ENCODE measurements at places on chromosomes 7 and 10. TPM values are rescaled to one million over a fixed set of nuclear protein-coding genes. Genes with fewer than 3 reads are reported as not detected.

GRCh38 chr10:95260397-95260881 lies 30.4 kb downstream of the PDLIM1 start:
- DNase-seq, result no peak

GRCh38 chr10:103535595-103535994 lies 42.1 kb downstream of the NEURL1 start:
- DNase-seq, result no peak

DNA sequence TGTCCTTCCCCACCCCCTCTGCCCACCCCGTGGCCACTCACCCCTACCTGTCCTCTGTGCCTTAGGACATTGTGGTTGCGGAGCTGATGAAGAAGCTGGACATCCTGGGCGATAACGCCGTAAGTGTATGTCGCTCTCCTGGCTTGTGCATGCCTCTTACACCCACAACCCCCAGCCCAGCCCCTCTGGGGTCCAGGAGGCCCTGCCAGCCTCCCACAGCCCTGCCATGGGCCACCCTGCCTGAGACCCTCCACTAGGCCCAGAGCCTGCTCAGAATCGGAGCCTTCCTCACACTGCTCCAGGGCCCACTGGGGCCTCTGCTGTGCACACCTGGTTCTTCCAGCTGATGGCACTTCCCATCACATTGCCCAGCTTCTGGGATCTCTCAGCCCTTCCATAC lies 36.8 kb upstream of the DPYSL4 start:
- DNase-seq, result no peak

DNA sequence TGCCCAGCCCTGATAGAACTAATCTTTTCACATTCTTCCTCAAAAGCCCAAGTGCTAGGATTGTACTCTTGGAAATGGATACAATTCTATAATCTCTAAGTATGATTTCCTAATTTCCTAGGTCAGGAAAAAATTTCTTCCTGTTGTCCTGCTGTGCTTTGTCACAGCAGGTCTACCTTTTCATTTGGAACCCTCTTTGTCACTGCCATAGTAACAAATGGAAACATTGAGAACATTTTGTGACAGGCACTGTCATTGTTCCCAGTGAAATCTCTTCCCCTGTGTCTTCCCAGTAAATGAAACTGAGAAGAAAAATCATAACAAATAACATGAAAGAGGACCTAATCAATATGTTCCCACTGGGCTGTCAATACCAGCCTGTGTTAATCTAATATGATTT lies 150.9 kb upstream of the KAT6B start:
- DNase-seq, result no peak

GRCh38 chr7:102089175-102090098 lies 197.2 kb upstream of the SH2B2 start:
- DNase-seq, result no peak

- no peak for DNase-seq
These were observed 9.3 kb downstream of the ITGA8 start for GRCh38 chr10:15710455-15710854.

GRCh38 chr7:12031638-12032037 lies 179.5 kb upstream of the TMEM106B start:
- no peak for DNase-seq

DNA sequence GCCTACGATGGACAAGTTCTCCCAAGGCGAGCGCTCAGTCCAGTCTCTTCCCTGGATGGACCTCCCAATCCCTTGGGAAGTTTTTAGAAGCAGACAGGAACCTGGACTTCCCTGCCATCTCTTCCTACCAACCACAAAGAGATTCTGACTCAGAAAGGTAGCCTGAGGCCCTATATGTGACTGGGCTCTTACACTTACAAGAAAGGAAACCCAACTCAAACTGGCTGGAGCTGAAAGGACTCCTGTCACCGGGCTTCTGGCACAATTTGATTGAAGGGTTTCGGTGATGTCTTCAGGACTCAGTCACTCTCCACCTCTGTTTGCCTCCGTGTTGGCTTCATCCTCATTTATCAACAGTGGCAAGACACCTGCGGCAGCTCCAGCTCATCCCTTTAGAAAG lies 3.7 kb upstream of the COL13A1 start:
- no peak for DNase-seq

GRCh38 chr10:13831711-13832141 lies 245.0 kb downstream of the PRPF18 start:
- DNase-seq, result no peak

GRCh38 chr10:109862041-109862440 lies 61.3 kb downstream of the XPNPEP1 start:
- no peak for DNase-seq

DNA sequence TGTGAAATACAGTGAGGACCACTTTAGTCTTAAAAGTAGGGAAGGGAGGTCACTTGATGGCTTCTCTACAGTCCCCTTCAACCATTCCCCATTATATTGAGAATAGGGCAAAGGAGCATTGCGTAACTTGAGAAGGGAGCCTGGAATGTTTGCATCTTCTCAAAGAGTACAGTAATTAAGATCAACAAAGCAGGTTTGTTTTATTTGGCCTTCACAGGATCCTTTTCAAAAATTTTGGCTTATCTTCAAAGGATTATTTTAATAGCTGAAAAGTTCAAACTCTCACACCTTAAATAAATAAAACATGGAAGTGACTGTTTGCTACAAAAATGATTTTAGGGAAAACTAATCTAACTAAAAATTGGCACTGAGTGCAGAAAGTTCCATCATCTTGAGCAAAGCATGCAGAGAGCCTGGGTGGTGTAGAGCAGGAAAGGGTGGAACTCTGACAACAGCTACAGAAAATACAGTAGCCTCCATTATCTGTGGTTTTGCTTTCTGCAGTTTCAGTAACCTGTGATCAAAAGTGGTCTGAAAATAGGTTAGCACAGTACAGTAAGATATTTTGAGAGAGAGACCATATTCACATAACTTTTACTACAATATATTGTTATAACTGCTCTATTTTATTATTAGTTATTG lies 214.0 kb downstream of the MDFIC start:
- no peak for DNase-seq

DNA sequence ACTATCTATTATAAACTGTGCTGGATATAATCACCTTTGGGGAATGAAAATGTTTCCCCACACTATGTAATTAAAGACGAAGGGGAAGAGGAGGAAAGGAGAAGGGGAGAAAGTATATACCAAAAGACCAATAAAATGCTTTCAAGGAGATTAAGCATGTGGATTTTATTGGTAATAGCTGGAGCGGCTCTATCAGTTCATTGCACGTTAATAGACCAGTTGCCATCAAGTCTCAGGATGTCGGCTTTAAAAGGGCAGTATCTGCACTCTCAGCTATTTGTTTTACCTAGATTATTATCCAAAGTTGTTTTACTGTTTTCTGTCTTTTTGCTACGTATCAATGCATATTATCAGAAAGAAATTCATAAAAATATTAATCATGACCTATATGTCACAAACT lies 9.0 kb downstream of the ETV1 start:
- no peak for DNase-seq

DNA sequence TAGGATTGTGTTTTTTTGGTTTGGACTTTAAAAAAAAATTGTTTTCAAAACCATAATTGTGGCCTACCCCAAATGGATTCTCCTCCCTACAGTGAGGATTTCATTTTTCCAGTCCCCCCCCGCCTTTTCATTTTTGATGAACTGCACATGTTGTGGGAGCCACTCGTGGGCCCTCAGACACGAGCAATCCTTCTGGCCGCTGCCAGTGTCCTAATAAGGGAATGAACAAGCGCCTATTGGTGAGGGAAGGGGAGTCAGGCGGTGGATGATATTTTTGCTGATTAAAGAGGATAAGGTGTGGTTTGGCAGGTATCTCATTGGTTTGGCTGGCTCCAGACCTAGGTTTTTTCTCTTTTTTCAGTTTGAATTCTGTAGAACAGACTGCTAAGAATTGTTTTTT lies 78.7 kb upstream of the AGBL3 start:
- no peak for DNase-seq

GRCh38 chr7:51165337-51165736 lies 151.3 kb downstream of the COBL start:
- no peak for DNase-seq

GRCh38 chr7:139658908-139659675 lies 118.7 kb downstream of the HIPK2 start:
- DNase-seq, result no peak

GRCh38 chr10:23373156-23373555 lies 28.6 kb upstream of the C10orf67 start:
- DNase-seq, result no peak

DNA sequence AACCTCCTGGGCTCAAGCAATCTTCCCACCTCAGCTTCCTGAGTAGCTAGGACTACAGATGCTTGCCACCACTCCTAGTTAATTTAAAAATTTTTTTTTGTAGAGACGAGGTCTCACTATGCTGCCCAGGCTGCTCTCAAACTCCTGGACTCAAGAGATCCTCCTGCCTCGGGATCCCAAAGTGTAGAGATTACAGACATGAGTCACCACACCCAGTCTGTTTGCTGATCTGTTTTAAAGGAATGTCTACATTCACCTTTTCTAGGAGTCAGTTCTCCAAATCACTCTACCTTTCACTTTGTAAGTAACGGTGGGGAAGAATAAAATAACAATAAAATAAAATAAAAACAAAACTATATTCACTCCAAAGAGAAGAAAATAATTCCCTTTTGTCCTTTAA lies 86.6 kb upstream of the AGBL3 start:
- DNase-seq, result no peak

- DNase-seq, result no peak
These were observed 73.4 kb downstream of the CFAP46 start for GRCh38 chr10:132868995-132869394.

The CYP3A5 gene
- total RNA-seq, result not detected

The PLPP4 gene
- not detected for total RNA-seq

The KLF6 gene
- 40.2 TPM for total RNA-seq

The GNGT1 gene
- 0.65 TPM for total RNA-seq

The SRGN gene
- not detected for total RNA-seq

The CALHM2 gene
- not detected for total RNA-seq

The TMEM229A gene
- 10.9 TPM for total RNA-seq

The UBE2D1 gene
- total RNA-seq, result 23.9 TPM
